ENCODE measurements at places on chromosomes 4 and X. TPM values are rescaled to one million over a fixed set of nuclear protein-coding genes. Genes with fewer than 3 reads are reported as not detected.

The MAGEA11 gene
- 0.12 TPM for polyA plus RNA-seq

The MORF4L2 gene
- polyA plus RNA-seq = 297 TPM

The MAGED4 gene
- 23.4 TPM for polyA plus RNA-seq

The GAGE1 gene
- polyA plus RNA-seq = not detected
